ENCODE measurements at places on chromosomes 13 and 19. TPM values are rescaled to one million over a fixed set of nuclear protein-coding genes. Genes with fewer than 3 reads are reported as not detected.

Gene CFAP97D2
- total RNA-seq: not detected

Gene SLC6A16
- total RNA-seq: 2.7 TPM

GRCh38 chr13:102440259-102440936 lies 38.5 kb upstream of the FGF14 start:
- DNase-seq: no peak

- no peak for DNase-seq
Measured at GRCh38 chr13:22126433-22127021, 455.7 kb downstream of the FGF9 start.

GRCh38 chr19:29677001-29677817 lies 11.9 kb downstream of the PLEKHF1 start:
- no peak for DNase-seq
